Activated gamma-delta T cell (primary cell): ENCODE measurements at places on chromosomes 7 and 10.

GRCh38 chr7:96527133-96527827 is 182.4 kb downstream of the SEM1 start:
- no peak for DNase-seq

- DNase-seq = no peak
These were observed 1.1 kb downstream of the SP4 start for GRCh38 chr7:21429021-21429420.

- DNase-seq = no peak
These were observed 40.0 kb downstream of the GOLGA7B start for GRCh38 chr10:97889461-97890265.

DNA sequence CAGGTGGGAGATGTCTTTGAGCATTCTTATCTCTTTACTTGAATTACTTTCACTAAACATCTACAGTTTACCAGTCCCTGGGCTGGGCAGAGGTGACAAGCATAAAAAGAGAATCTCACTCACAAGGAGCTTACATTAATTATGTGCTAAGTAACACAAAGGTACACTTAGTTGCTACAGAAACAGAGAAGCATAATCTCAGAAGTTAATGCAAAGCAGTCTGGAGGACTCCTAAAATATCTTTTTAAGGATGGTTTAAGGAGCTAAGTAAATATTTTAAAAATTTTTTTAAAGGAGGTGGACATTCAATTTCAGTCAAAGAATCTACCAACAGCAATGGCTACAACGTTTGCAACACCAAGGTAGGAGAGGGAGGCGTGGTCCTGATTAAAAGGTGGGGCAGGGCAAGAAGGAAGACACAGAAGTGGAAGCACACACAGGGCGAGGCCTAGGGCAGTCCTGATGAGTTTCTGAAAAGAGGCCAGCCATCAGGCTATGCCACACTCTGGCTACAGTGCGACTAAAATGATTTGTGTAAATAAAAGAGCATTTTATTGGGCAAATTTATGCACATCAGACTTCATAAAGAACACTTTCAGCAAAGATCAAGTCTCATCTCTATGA is 5.3 kb downstream of the LARP4B start:
- no peak for DNase-seq

DNA sequence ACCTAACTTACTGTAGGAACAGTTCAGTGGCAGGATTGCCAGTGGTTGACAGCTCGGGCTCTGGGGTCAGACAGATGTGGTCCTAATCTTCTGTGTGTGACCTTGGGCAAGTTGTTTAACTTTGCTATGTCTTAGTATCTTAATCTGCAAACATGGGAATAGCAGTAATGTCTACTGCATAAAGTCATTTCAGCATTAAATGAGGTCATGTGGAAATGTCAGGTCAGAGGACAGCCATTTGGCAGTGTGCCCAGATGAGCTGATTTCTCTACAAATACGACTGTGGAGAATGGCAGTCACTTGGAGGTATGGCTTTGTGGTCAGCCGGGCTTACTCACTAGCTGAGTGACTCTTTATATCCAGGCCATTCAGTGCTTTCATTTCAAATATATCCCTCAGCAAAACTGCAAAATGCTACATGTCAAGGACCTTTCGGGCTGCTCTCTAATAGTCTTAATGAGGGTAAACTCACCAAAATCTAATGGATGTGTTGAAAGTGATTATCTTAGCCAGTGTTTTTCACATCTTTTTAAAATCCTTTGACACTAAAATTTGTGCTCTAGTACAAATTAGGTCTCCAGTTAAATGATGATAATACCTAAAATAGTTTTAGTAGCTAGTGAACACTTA is 171.4 kb downstream of the ST7 start:
- no peak for DNase-seq

DNA sequence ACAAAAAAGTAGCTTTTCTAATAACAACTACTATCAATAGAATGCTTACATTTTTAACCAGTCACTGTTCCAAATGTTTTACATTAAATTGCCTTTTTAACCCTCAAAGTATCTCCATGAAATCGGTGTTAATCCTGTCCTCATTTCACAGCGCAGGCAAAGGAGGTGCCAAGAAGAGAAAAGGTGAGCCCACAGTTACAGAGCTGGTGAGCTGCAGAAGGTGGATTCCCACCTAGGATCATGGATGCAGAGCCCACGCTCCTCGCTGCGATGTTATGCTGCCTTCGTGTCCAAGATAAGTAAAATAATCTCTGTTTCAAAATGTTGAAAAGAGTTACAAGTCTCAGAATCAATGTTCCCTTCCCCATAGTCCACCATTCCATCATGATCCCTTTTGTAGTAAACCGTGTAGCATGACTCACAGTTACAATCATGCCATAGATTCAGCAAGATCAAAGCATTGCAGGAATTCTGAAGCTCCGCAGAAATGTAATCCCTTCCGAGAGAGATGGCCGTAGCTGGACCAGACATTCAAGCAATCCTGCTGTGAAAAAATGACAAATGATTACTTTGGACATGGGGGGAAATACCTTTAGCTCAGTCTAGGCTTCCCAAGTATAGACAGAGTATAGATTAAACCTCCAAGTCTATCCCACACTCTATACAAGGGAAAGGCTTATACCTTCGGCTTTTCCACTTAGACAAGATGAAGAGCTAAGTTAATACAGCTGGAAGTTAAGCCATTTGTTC is 394.7 kb upstream of the AKR1E2 start:
- no peak for DNase-seq

DNA sequence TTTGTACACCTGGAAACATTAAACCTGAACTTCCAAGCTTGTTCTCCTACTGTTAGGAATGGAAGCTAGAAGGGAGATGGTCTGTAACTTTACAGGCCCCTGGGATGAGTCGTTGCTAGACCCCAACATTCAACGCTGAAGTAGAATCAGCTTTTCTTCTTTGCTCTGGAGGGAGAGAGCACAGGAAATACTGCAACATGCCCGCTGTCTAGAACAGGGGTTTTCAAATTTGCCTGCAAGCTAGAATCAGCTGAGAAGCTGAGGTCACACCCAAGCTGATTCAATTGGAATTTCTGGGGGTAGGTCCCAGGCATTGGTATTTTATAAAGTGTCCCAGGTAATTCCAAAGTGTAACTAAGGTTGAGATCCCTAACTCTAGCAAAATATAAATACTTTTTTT is 219.7 kb downstream of the PRPF18 start:
- no peak for DNase-seq

GRCh38 chr7:1939434-1940401 is 269.6 kb downstream of the ELFN1 start:
- DNase-seq = peak; percentile 55

GRCh38 chr10:119737039-119737663 is 11.3 kb downstream of the INPP5F start:
- no peak for DNase-seq

DNA sequence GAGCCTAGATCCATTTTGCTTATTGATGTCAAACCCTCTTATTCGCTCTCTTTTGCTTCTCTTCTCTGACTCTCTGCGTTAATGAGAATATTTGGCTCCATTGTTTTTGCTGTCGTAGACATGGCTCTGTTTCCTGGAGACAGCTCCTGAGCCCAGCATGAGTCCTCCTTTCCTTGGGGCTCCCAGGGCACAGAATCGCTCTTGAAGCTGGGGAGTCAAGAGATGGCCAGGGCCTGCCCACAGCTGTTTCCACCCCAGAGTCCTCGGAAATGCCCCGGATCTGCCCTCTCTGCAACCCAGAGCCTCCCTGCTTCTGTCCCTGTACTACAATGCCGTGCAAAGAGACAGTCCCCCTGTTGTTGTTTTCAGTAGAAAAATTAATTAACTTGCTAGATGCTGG is 566.7 kb upstream of the FOXK1 start:
- no peak for DNase-seq

GRCh38 chr7:47580811-47581331 is 1.0 kb downstream of the TNS3 start:
- DNase-seq = no peak
